ENCODE measurements at places on chromosomes 7 and 10. TPM values are rescaled to one million over a fixed set of nuclear protein-coding genes. Genes with fewer than 3 reads are reported as not detected.

GDF10 gene
- total RNA-seq: 8.2 TPM

CTNNA3 gene
- total RNA-seq: under 0.01 TPM

PTN gene
- 34.1 TPM for total RNA-seq

CPN1 gene
- total RNA-seq: not detected

TDRD1 gene
- total RNA-seq: not detected

PDE1C gene
- total RNA-seq: 0.26 TPM

STAMBPL1 gene
- total RNA-seq: 30.3 TPM

PLA2G12B gene
- not detected for total RNA-seq

ERCC6 gene
- 7.3 TPM for total RNA-seq

H2BK1 gene
- total RNA-seq: not detected

HDAC9 gene
- total RNA-seq: not detected

MALRD1 gene
- 0.08 TPM for total RNA-seq

MSS51 gene
- total RNA-seq: 0.39 TPM

KLF14 gene
- 0.13 TPM for total RNA-seq

ZSCAN21 gene
- total RNA-seq: 12.5 TPM

PRSS2 gene
- total RNA-seq: 2.9 TPM

URGCP gene
- total RNA-seq: 19.3 TPM

CHST15 gene
- 13.3 TPM for total RNA-seq

ANKRD7 gene
- total RNA-seq: 0.91 TPM

CLDN12 gene
- total RNA-seq: 21.7 TPM

FOXP2 gene
- total RNA-seq: 1.4 TPM

CYP3A7 gene
- 1.0 TPM for total RNA-seq

EPDR1 gene
- 11.4 TPM for total RNA-seq

VIPR2 gene
- not detected for total RNA-seq

C10orf53 gene
- not detected for total RNA-seq

C10orf67 gene
- not detected for total RNA-seq

PON3 gene
- not detected for total RNA-seq

RALA gene
- total RNA-seq: 26.0 TPM

CUL1 gene
- total RNA-seq: 40.5 TPM
